ENCODE measurements at places on chromosomes 12 and 14.

GRCh38 chr14:50967103-50967502 lies 22.8 kb upstream of the PYGL start:
- no peak for DNase-seq

DNA sequence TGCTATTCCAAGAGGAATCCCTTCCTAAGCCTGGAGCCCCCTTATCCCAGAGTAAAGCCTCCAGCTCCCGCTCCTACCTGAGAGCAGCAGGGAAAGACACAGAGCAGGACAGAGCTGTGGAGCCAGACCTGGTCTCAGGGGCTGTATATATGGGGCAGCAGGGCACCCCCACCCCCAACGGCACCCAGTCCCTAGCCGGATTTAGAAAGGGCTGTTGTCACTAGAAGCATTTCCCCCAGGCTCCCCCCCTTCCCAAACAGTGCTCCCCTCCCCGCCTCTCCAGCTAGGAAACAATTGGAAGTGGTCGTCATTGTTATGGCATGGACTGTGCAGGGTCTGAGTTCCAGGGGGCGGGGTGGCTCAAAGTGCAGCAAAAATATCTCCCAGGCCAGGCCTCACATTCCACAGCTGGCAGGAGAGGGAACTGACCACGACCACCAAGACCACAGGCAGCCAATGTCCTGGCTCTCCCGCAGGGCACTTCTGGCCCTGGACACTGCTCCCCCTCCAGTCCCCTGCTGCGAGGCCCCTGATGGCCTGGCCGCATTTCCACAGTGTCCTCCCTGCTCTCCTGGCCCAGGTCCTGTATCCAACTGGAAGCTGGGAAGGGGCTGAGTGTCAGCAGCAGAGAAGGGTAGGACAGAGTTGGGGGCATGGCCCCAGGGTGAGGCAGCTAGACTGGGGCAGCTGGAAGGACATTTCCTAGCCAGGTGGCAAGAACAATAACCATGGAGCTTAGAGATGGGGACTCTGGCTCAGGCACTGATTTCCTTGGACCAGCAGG lies at the start of gene MYH7:
Gene MYH7, minus strand, starts transcription at position 118 of the 784 bp plus-strand sequence. CDS start 1,928 bp downstream, outside the sequence.
- no peak for DNase-seq

DNA sequence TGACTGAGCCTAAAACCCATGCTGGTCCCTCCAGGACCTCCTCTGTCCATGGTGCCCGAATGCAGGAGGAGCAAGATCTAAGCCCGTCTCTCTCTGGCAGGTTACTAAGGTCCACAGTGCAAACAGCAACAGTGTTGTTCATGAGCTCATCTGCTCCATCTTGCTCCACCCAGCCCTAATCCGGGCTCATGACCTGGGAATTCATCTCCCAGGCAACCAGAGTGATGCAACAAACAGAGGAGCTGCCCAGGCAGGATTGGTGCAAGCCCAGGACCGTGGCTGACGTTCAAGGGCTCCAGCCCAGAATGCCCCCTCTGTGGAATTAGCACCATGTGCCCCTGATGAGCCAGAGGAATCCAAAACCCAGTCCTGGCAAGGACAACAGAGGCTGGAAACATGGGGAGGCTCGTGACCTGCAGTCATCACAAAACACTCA lies 29.9 kb downstream of the HSPB8 start:
- DNase-seq: no peak

DNA sequence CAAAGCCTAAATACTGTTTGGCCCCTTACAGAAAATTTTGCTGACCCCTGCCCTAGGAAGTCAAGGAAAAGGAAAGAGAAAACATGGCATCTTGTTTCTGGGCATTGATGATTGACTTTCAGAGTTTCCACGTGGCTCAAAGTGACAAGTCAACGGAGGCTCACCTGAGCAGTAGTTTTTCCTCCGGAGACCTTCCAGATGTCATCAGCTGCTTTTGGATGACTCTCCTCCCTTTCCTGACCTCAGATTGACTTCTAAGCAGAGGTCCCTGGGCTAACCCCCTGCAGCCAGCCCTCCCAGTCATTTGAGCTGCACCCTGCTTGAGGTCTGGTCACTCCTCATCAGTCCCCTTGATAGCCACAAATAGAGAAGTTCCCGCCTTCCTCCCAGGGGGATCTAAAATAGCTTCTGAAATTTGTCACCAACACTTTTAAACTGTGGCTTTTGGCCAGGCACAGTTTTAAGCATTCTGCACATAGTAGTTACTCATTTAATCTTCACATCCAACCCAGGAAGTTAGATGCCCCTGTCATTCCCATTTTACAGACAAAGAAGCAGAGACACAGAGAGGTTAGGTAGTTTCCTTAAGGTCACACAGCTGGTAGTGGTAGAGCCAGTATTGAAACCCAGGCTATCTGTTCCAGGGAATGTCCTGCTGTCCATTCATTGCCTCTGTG lies 143.4 kb downstream of the CHST11 start:
- no peak for DNase-seq

- DNase-seq: no peak
Measured at GRCh38 chr12:116765271-116765670, 27.2 kb downstream of the RNFT2 start.

- DNase-seq: no peak
Measured at GRCh38 chr14:63204407-63205043, at the start of gene RHOJ. Gene RHOJ (plus strand): TSS chr14:63204443. CDS start chr14:63204870, 427 bp downstream.

- DNase-seq: peak; percentile 2
Measured at GRCh38 chr14:25516838-25517237, 466.9 kb upstream of the STXBP6 start.

DNA sequence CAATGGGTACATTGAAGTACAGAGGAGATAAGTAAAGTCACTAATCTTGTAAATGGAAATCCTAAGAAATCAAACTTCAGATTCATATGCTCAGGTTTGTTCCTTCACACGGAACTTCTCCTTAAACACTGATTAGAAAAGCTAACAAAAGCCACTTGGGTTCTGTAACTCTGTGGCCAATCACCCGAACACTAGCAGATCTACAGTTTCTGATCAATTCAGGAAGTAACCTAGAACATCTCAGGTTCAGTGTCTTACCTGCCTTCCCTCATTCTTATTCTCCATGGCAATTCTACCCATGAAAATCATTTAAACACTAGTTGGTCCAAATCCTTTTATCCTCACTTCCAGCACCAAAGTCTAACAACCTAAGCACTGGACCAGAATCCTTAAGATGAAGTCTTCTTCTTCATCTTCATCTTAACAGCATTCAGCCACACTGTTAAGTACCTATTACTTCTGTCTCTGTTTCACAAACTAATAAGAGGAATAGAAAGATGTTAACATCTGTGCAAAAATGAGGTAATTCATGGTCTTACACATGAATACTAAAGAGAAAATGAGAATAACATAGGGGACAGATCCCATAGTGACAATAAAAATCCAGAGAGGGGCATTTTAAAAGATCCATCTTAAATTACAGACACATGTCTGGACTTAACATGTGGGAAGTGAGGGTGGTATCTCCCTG lies 184.5 kb downstream of the SSPN start:
- no peak for DNase-seq

GRCh38 chr12:13036881-13037280 lies 7.3 kb upstream of the FAM234B start:
- no peak for DNase-seq

GRCh38 chr14:89279649-89280232 lies 137.3 kb downstream of the FOXN3 start:
- DNase-seq: no peak

- no peak for DNase-seq
Measured at GRCh38 chr14:65225299-65226159, 123.2 kb upstream of the MAX start.

- no peak for DNase-seq
Measured at GRCh38 chr12:118183711-118184110, 47.8 kb downstream of the PEBP1 start.

GRCh38 chr14:65208548-65208947 lies 106.2 kb upstream of the MAX start:
- DNase-seq: no peak

GRCh38 chr14:98728836-98729235 lies 543.2 kb downstream of the BCL11B start:
- no peak for DNase-seq

DNA sequence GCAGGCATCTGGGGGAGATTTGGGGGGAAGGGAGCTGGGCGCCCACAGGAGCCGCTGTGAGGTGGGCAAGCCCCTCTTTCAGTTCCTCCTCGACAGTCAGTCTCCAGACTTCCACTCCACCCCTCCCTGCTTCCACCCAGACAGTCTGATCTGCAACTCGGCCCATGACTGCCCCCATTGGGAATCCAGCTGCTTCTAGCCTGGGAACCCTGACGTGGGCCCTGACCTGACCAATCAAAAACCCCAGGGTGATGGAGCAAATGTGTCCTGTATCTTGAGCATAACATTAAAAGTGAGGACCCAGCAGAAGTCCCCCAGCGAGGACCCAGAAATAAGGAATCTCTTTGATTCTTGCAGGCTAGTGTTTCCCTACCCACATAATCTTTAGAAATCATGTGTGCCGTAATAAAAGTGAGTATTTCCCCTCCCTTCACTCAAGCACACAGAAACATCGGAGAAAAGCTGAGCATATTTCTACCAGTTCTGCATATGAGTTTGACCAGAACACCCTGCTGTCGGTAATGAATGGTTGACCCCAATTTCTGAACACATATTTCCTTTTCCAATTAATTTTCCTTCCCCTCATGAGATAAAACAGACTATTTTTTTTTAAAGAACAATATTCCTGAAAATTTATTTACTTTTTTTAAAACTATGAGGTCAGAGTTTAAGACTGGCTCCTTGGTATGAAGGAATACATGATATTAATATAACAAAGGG lies 6.4 kb downstream of the SSH1 start:
- DNase-seq: peak; percentile 85

DNA sequence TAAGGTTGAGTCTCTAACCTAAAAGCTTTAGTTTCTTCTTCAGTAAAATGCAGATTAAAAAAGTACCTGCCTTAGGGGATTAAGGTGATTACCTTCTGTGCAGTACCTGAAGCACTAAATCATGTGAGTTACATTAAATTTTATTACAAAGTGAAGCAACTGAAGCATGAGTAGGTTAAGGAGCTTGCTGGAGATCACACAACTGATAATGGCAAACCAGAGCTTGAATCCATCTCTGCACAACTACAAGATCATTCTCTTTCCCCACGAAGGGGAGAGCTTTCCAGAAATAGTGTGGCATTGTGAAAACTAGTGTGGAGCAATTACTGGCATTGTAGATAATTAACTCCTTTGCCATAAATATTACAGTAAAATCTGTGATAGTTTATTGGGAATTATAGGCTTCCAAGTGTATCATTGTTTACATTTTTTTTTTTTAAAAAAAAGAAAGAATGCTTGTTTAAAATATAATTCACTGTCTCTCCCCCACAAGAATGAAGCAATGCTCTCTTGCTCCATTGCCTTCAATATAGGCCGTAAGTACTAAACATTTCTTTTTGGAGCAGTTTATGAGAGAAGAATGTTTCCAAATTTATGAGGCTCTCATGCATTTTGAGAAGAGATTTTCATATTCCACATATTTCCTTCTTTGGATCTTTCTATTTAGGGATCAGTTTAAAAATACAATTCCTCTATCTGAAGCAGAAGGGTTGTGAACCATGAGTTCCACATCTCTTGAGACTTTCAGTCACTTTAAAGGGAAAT lies 20.5 kb downstream of the SLC38A2 start:
- DNase-seq: no peak

DNA sequence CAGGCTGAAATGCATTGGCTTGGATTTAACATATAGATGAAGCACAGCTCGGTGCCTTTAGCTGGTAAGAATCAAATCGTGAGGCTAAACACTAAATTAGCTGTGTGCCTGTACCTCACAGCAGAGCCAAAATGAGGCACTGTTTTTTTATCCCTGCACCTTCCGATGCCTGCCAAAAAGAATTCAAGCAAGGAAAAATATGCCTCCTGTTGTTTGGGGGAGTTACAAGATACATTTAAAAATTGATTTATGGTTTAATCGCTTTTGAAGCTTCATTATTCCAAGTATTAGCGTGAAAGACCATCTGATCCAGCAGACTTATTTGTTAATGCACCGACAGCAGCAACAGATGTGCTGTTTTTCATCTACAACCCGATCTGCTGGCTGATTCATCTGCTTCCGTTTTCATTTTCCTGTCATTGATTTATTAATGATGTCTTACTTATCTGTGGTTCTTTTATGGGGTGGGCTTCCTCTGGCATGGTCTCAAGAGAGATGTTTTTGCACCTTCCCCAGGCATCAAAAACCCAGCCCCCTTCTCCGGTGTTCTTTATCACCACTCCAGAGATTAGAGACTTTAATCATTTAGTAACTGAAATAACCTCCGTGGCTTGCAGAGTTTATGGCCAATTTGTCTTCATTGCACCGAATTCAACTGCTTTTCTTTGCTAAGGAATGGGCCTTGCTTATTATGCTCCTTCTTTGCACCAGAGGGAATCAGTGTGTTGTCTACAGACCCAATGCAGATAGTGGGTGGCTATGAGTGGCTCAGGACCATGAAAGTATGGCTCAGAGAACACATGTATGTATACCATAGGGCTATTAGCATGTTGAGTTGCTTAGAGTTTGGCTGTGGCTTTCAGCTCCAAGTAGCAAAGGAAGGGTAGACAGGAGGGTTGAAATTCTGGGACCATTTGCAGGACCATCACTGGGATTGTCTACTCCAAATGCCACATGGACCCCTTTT lies 166.8 kb upstream of the TMEM260 start:
- DNase-seq: no peak

GRCh38 chr12:98594050-98594835 lies 757 bp downstream of the SLC25A3 start:
- peak; percentile 36 for DNase-seq

GRCh38 chr12:6964605-6965025 lies 5.8 kb downstream of the PHB2 start:
- DNase-seq: no peak

DNA sequence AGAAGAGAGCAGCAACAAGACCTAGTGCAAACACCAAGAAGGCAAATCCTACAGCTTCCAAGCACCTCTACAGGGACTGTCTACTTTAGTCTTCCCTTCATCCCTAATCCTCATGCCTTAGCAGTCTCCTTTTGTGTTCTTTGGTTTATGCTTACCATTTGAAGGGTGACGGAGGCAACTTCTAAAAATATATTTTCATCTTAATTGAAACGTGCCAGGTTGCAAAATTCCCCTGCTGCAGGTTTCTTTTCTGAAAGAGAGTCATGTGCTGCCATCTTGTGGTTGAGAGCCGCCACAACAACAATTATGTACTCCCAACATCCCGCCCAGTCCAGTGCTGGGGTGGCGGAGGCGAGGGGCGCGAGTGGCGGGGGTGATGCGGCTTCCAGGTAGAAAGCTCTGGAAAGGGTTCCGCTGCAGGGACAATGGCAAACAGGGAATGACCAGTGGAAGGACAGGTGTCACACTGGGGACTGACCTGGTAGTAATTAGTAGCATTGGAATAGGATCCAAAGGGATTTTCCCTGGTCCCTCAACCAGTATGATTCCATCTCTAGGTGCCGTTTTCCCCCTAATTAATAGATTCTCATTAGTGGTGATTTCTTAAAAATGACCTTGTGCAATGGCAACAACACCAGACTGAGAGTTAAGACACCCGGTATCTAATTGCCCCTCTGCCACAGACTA lies 80.3 kb upstream of the GNG2 start:
- DNase-seq: peak; percentile 80

DNA sequence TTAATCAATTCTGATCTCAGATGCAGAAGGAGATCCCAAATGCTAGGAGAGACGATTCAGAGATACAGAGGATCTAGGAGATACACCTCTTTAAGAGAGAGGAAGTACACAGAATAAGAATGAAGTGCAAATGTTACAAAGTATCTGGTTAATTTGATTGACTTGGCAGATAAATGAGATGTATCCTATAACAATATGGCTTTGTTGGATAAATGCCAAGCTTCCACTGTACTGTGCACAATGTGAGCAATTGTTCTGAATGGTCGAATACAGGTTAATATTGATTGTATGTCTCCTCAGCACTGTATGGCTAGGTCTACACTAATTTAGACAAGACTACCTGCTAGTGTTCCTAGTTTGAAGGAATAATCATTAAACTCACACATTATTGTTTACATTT lies 119.6 kb upstream of the PTPRB start:
- peak; percentile 27 for DNase-seq

Measured in SK-N-SH (cell line).